LHCN-M2 (cell line): ENCODE measurements at places on chromosomes 5 and 9. TPM values are rescaled to one million over a fixed set of nuclear protein-coding genes. Genes with fewer than 3 reads are reported as not detected.

- peak; percentile 82 for DNase-seq
These were observed 264.0 kb downstream of the EPB41L4A start for GRCh38 chr5:112154940-112155686.

DNA sequence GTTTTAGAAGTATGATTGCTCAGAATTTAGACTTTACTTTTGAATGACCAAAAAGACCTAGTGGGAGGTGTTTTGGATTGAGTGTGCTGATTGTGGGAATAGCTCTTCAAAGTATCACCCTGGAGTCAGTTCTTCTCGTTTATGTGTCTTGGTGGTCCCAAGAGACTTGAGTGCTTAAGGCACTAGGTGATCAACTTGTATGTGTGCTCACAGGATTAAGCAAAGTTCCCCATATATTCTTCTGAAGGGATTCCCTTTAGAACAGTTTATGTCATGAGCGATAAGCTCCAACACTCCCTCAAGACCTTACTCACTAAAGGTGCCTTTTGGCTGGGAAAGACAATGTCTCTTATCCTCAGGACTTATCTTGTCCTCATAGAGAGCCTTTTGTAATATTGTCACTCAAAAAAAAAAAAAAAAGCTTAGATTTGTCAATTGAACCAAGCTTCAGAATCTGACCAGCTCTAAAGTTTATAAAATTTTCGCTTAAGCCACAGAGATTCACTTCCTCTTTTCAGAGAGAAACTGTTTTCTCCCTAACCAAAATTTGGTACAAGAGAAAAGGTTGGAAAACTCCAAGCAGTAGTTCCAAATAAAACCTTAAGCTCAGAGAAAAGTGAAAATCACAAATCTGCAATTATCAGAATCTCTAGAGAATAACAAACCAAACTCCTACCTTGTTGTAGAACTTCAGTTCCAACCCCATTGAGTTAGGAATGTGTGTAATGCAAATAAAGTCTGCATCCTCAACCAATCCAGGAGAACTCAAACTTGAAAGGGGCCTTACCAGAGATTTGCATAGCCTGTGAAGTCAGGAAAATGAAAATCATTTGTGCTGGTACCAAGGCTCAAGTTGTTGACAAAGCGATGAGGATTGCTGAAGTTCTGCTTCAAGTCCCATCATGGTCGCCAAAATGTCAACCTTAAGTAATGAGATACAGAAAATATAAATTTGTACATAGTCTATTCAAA lies 40.0 kb upstream of the PDZD2 start:
- DNase-seq, result no peak

DNA sequence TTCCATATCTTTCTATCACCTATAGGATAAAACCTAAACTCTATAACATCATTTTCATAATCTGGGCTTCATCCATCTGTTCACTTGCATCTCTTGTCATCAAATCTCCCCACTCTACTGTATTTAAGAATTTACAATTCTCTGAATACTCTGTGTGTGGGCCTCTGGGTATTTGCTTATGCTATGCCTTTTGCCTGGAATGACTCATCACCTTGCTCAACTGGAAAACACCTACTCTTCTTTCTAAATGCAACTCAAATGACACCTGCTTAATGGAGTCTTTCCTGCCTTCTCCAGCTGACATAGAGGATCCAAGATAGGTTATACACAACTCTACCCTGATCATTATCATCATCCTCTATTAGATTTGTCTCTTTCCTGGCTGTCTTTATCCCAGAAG lies 421.7 kb downstream of the SPATA31D1 start:
- no peak for DNase-seq

DNA sequence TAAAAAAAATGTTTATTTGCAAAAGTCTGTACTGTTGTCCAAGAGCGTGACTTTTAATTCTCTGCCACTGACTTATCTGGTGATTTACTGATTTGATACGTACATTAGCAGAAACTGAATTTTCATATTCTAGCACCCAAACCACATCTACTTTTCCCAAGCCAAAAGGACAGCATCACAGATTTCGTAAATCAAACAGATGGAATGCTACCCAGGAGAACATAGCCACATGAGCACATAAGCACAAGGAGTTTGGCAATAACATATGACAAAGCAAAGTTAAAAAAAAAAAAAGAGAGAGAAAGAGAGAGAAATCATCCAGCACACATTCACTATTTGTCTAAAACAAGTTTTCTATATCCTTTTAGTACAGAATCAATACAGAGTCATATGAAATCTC lies 83.7 kb downstream of the HINT1 start:
- peak; percentile 50 for DNase-seq

DNA sequence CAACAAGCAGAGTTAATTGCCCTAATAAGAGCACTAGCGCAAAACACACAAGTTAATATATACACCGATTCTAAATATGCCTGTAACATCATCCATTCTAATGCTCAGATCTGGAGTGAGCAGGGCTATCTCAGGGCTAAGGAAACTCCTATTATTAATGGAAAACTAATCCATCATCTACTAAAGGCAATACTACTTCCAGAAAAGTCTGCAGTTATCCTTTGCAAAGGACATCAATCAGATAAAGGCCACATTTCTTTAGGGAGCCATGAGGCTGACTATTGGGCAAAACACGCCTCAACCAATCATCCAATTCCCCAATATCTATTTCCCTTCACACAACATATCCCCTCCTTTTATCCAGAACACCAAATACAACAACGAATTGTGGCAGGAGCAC lies 1032.3 kb upstream of the NUDT12 start:
- DNase-seq, result no peak

DNA sequence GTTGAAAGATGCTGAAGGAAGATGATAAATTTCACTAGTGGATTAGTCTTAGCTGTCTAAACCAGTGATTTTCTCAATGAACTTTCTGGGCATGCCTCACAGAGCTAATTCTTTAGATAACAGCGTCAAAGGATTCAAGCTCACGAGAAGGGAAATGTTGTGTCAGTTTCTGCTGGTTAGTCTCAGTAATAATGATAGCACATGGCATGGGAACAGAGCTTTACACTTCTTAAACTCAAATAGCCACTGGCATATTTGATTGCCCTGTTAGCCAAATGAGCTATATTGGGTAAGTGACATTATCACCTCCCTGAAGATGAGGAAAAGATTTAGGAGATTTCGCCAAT lies 139.3 kb upstream of the NR3C1 start:
- DNase-seq, result no peak

GRCh38 chr5:2876183-2876582 lies 124.7 kb upstream of the IRX2 start:
- DNase-seq, result no peak

Gene GCNT1
- 15.4 and 18.7 TPM in 2 replicates for total RNA-seq

- DNase-seq, result no peak
These were observed 78.3 kb upstream of the FCN2 start for GRCh38 chr9:134802216-134802795.

DNA sequence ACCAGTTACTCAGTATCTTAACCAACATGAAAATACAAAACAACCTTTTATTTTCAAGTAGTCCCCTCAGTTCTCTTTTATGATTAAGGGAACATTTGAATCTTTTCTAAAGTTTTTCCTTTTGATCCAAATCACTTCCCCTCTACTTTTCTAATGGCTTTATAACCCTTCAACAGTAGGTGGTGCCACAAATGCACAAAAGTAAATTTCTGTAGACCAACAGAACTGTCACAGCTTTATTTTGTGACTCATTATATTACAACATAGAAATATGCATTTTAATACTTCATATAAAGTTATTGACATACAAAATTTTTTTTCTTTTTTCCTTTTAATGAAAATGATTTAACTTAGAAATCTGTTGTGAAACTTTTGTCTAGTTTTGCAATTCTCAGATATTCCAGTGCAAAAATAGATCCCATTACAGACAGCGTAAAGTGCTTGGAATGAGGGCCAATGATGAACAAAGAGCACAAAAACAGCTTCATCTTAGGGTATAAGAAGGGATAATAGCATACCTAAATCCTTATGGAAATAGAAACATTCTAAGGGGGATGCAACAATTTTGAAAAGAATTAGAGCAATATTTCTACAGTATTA lies 17.0 kb downstream of the NIPSNAP3B start:
- peak; percentile 61 for DNase-seq

GRCh38 chr9:109681301-109681700 lies 98.7 kb upstream of the PALM2AKAP2 start:
- no peak for DNase-seq
